ENCODE measurements at places on chromosomes 12 and 14. TPM values are rescaled to one million over a fixed set of nuclear protein-coding genes. Genes with fewer than 3 reads are reported as not detected.

The TMTC2 gene
- total RNA-seq: 3.0 TPM

The E2F7 gene
- total RNA-seq: 10.3 TPM

The DICER1 gene
- 15.6 TPM for total RNA-seq

The SIX6 gene
- not detected for total RNA-seq

The IL31 gene
- not detected for total RNA-seq

The TGM1 gene
- 0.52 TPM for total RNA-seq

The IPO8 gene
- 17.5 TPM for total RNA-seq

The KCNH3 gene
- total RNA-seq: 0.26 TPM

The NFE2 gene
- not detected for total RNA-seq

The CCDC196 gene
- total RNA-seq: not detected
